H4 (cell line): ENCODE measurements at places on chromosomes 11 and 22. TPM values are rescaled to one million over a fixed set of nuclear protein-coding genes. Genes with fewer than 3 reads are reported as not detected.

GRCh38 chr11:102560555-102561011 lies 30.0 kb upstream of the MMP7 start:
- peak; percentile 74 for DNase-seq

DNA sequence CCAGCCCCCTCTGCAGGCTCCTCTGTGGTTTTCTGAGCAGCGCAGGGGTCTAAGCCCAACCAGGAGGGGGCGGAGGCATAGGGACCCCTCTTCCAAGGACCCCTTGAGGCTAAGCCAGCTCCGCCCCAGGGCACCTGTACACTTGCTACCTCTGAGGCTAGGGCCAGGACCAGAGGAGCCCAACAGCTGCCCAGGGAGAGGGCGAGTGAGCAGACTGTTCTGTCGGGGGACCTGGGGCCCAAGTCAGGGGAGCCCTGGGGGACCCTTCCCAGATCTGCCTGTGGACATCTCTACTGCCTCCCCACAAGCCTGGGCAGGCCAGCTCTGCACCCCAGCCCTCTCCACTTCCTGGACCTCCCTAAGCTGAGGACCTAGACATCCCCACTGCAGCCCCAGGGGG lies 1.8 kb downstream of the B4GALNT4 start:
- no peak for DNase-seq

- no peak for DNase-seq
Observed at GRCh38 chr11:1483445-1483961, 3.1 kb downstream of the MOB2 start.

Gene NCF4
- total RNA-seq, result not detected in 2 replicates

GRCh38 chr11:34345991-34346480 lies 11.8 kb downstream of the ABTB2 start:
- no peak for DNase-seq
